MV-4-11 (cell line): ENCODE measurements at places on chromosomes 2 and 18.

DNA sequence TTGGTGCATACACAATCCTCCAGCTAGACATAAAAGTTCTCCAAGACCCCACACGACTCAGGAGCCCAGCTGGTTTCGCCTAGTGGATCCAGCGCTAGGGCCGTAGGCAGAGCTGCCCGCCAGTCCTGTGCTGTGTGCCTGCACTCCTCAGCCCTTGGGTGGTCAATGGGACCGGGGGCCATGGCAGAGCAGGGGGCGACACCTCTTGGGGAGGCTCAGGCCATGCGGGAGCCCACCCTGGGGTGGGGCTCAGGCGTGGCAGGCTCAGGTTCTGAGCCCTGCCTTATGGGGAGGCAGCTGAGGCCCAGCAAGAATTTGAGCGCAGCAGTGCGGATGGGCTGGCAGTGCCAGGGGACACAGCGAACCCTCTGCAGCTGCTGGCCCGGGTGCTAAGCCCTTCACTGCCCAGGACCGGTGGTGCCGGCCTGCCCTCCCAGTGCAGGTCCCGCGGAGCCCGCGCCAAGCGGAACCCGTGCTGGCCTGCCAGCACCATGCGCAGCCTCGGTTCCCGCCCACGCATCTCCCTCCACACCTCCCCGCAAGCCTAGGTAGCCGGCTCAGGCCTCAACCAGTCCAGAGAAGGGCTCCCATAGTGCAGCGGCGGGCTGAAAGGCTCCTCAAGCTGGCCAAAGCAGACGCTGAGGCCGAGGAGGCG lies 1566.6 kb upstream of the SLC39A10 start:
- no peak for DNase-seq

GRCh38 chr2:209383212-209383611 lies 40.6 kb upstream of the MAP2 start:
- DNase-seq, result peak; percentile 69

GRCh38 chr2:73856214-73856613 lies 27.5 kb downstream of the STAMBP start:
- peak; percentile 22 for DNase-seq

DNA sequence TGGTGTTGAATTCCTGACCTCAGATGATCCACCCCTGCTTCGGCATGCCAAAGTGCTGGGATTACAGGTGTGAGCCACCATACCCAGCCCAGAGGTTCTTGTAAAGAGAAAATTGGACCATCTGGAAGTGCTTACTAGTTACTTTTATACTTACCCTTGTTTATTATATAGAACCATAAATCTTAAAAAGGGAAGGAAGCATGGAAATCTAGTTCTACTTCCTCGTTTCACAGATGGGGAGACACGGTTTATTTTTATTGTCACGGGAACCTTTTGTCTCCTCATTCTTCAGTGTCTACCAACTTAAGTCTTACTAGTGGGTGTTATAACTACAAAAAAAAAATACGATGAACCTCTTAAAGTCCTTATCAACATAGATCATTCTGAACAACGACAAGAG lies 45.8 kb upstream of the PDK1 start:
- peak; percentile 93 for DNase-seq

- DNase-seq, result no peak
Observed at GRCh38 chr2:19874726-19875125, 27.1 kb downstream of the TTC32 start.

GRCh38 chr2:173153301-173153885 lies 77.7 kb downstream of the MAP3K20 start:
- no peak for DNase-seq

- peak; percentile 41 for DNase-seq
Observed at GRCh38 chr2:74819702-74820101, 14.2 kb upstream of the HK2 start.

DNA sequence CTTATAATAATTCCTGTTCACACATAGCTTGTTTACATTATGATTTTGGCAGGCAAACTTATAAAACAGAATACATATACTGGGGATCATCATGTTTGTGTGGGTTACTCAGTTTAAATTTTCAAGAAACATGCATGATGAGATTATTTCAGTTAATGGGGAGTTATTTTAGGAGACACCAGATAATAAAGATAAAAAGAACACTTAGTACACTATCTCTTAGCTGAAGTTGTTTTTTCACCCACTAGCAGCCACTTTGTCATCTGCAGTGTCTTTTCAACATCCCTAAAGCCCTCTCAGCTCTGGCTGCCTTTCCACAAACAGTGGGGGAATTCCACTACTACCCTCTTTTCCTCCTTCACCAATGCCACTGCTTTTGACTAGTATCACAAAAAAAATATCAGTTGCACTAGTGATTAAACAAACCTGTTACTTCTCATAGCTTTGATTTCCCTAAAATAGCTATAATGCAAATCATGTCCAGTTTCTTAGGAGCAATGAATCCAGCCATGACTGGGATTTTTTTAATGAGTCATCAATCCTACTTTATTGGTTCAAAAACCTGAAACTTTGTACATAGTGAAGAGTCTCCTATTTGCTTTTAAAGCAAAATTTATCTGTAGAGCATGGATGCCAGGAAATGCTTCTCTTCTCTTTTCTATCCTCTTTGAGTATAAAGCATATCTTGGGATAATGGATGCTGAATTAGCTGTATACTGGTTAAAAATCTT lies 156.7 kb upstream of the TFPI start:
- no peak for DNase-seq

DNA sequence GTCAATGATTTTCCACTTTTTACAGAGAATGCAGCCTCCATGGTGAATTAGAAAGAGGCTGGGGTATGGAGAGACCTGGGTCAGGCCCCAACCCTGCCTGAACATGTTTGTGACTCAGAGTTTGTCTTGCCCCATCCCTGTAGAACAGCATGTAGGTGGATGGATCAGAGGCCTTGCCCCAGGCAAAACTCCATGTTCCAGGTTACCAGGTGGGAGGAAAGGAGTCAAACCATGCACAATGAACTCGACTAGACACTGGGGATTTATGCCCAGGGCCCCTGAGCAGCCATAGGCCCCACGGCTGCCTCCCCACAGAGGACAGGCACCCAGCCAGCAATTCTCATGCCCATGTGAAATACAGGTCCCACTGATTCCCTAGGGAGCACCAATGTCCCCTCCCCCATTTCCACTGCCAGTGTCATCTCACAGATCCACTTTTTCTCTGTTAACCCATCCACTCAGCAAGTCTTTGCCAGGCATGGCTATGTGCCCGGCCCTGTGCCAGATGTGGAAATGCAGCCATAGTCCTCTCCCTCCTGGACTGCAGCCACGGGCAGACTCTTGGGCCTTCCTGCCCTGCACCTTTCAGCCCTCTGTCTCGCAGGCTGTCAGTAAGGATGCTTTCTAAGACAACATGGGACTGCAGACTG lies 737.8 kb upstream of the HS6ST1 start:
- no peak for DNase-seq

DNA sequence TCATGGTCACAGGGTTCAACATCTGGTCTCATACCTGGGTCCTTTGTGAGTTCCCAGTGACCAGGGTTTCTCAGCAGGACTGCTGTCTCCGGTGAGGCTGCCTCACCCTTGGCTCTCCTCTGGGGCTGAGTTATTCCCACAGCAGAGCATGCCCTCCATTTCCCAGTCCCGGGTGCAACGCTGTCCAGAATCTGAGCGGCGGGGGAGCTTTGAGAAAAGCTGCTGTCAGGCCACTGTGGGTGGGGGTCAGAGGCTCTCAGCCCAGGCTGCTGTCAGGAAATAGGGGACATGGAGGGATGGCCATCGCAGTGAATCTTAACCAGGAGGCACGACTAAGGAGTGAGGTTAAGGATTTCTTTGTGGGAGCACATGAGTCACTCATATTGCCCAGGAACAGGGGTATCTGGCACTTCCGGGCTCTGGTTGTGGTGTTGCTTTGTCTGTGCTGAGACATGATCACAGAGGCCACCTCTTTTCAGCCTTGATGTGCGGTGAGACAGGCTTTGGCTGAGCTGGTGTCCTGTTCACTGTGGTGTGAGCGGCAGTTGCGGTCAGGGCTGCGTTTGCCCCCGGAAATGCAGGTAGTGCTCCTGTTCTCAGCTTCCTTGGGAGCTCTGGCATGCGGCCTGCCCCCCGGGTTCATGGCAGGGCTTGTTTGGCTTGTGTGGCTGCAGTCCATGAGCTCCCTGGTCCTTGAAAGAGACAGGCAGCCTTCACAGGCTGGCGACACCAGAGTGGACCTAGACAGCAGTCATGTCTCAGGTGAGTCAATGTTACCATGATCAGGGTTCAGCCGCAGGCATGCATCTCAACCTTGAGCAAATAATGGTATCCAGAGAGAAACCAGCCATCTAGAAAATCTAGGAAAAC lies 310.7 kb upstream of the MYT1L start:
- DNase-seq, result no peak

DNA sequence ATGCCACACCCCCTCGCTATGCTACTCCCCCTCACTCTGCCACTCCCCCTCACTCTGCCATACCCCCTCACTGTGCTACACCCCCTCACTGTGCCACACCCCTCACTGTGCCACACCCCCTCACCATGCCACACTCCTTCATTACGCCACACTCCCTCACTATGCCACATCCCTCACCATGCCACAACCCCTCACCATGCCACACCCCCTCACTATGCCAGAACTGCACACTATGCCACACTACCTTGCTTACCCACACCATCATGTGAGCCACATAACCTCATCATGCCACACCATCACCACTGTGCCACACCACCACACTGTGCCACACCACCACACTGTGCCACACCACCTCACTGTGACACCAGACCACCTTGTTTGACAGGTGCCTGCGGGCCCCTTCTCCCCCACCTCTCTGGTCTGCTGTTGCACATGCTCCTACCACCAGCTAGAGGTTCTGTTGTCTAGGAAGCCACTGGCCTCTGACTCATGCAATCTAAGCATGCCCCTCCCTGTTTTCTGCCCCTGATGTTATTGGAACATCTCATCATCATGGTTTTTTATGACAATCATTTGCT lies 22.0 kb downstream of the MARCHF4 start:
- no peak for DNase-seq

- no peak for DNase-seq
Observed at GRCh38 chr2:69089998-69090397, 77.0 kb downstream of the ANTXR1 start.

DNA sequence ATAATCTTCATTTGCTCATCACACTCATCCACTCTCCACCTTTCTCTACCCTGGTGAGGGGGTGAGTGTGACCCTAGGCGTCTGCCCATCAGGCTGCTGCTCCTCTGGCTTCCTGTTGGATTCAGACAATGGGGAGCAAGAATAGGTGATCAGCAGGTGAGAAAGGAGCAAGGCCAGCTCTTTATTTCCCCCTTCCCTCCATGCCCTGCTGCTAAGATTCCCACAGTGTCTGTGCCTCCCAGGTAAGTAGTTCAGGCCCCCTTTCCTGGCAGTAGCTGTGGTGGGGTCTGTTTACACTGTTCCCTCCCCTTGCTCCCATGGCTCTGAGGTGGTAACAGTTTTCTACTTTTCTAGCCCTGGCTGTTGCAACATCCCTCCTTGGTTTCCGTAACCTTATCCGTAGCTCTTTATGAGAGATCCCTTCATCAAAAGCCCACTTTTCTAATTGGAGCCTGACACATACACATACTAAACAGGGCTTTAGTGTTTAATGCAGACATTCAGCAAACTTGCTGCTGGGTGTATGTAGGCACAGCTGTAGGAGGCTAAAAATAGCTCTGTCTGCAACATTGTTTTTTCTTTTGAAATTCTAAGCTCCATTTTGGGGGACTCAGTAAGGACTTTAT lies 27.5 kb downstream of the MAP2 start:
- no peak for DNase-seq

DNA sequence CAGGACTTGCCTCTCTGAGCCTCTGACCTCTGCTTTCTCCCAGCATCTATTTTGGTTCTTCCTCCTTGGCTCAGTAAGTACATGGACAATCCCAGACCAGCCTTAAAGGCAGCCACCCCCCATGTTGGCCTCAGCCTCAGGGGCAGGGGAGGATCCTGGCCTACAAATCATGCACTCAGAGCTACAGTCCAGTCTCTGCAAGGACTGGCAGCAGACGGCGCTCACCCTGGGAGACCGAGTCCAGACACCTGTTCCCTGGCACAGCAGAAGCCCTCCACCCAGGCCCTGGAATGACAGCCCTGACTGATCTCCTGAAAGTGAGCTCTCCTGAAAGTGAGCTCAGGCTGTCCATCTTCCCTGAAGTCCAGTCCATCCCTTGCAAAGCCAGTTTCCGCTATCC lies 25.7 kb upstream of the PTPN4 start:
- DNase-seq, result no peak

GRCh38 chr2:119430023-119430498 lies 1.6 kb upstream of the TMEM37 start:
- no peak for DNase-seq

- peak; percentile 23 for DNase-seq
Observed at GRCh38 chr2:48589170-48589767, 28.4 kb upstream of the GTF2A1L start.

- peak; percentile 76 for DNase-seq
Observed at GRCh38 chr2:195838002-195838401, 181.0 kb downstream of the SLC39A10 start.

DNA sequence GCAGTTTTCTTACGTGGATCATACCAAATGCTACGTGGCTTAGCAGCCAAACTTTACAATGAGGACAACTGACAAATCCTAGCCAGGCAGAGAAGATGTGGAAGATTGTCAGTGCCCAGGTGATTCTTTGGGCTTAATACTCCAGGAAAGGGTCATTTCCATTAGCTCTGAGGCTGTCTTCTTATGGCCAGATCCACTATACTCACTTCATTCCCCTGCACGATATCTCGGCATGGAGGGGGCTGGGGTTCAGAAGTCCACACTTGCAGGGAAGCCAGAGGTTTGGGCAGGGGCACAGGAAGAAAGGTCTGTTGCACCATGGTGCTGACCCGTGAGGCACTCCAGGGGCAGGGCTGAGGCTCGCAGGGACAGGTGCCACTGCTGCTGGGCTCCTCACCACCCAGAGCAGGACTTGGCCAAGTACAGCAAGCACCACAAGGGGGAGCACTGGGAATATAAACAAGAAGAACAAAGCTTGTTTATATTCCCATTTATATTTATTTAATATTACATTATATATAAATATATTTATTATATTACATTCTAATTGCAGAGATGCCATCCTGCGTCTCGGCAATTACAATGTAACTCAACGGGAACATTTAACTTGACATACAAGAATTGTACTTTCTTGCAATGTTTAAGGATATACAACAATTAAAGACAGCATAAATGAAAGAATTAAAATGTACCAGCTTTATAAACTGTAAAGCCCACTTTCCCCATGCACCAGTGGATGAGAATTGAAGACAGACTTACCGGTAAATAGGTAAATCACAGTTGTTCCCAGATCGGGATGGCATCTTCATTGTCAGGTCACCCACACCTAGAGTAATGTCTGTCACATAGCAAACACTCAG lies 27.2 kb downstream of the CLUL1 start:
- DNase-seq, result peak; percentile 35

GRCh38 chr18:74060579-74060978 lies 87.1 kb downstream of the FBXO15 start:
- no peak for DNase-seq
